Activated CD8-positive, alpha-beta memory T cell treated with anti-CD3 and anti-CD28 coated beads, Interleukin-2, amount 50 U/mL, for 48 hours (primary cell): ENCODE measurements at places on chromosomes 2 and 18.

DNA sequence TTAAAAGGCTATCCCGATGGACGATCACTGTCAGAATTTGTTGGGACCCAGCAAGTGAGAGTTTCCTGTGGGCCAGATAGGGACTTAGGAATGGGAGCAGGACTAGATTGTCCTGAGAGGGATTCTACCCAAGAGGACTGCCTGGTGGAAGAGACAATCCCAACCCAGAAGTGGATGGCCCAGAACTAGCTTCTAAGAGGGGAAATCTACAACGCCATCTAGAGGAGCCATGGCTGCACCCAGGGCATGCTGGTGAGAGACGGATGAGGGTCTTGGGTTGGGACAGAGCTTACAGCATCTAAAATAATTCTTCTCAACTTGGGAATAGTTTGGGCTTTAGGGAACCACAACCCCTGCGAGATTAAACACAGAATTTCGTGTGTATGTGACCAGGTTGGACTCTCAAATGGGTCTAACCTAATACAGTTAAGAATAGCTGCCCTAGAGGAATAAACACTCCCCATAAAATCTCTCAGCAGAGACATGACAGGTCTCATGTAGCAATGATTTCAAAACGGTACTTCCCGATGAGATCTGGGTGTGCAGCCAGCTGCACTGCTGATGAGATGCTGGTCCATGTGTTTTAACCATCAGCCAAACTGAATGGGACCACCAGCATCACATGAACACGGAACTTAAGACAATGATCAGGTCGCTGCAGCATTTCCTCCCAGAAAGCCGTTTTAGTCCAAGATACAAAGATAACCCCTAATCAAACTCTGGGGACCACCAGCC, 50.8 kb downstream of the CCBE1 start:
- DNase-seq = no peak

GRCh38 chr18:78242806-78243205, 736.8 kb upstream of the SALL3 start:
- no peak for DNase-seq

DNA sequence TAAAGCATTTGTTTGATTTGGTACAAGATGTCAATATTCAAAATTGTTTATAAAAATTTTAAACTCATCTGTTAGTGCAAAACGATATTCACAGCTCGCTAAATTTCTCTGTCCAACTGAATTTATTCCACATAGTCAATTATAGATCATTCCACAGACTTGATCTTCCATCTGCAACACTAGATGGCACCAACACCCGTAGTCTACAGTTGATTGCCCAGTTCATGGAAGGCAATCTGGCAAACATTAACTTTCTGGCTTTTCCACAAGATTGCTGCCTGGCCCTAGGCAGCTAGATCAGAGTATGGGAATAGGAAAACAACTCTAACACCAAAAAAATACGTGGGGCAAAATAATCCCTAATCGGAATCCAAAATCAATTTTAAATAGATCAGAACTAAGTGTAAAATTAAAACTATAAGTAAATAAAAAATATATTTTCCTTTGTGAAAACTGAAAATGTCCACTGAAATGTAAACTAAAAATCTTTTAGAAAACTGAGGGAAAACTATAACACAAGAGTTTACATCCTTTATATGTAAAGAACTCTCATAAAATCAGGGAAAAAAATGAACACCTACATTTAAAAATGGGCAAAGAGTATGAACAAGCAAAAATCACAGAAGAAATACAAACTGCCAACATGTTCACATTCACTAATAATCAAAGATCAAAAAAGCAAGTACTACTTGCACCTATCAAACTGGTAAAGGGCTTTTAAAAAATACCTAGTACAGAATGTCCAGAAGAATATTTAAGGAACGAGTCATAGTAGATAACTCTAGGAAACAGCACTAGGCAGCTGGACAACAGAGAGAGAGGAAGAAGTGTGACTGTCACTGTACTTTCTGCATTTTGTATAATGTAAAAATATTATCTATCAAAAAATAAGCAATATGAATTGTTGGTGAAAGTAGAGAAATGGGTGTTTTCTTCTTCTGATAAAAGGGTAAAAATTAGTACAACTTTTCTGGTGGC, 35.0 kb downstream of the RTN4 start:
- no peak for DNase-seq

GRCh38 chr2:27251766-27252165, 11.1 kb downstream of the SLC30A3 start:
- no peak for DNase-seq

DNA sequence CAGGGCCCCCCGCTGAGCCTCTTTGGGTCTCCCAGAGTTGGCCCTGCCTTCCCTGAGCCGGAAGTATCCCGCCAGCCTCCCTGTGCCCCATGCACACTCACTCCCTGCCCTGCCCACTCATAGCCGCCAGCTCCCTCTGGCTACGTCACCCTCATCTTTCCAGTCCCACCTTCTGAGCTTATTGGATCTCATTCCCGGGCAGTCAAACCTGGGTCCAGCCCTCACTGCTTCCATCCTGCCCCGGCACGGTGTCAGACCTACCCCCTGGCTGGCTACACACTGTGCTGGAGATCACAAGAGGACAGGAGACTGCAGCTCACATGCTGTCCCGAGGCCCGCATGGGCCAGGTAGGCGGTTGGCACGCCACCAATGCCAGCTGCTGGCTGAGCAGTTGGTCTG, 147.2 kb downstream of the ASB1 start:
- DNase-seq = no peak

DNA sequence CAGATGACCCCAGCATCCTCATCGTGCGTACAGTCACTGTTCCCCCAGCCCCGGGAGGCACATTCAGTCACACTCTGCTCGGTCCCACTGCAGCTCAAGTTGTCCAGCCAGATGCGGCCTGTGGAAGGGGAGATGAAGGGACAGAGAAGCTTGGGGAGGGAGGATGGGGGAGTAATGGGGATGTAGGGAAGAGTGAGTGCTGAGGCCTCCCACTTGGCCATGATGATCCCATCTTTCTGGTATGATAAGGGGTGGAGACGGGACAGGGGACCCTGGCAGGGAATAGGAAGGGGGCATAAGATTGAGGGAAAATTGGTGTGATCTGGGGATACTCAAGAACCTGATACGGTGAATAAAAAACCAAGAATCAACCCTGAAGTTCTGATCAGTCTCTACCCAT, 3.5 kb downstream of the LOXL3 start:
- peak; percentile 47 for DNase-seq

GRCh38 chr2:239476029-239476756, 75.4 kb upstream of the HDAC4 start:
- no peak for DNase-seq

- DNase-seq = no peak
Measured at GRCh38 chr2:223989206-223989855, 32.1 kb downstream of the MRPL44 start.

DNA sequence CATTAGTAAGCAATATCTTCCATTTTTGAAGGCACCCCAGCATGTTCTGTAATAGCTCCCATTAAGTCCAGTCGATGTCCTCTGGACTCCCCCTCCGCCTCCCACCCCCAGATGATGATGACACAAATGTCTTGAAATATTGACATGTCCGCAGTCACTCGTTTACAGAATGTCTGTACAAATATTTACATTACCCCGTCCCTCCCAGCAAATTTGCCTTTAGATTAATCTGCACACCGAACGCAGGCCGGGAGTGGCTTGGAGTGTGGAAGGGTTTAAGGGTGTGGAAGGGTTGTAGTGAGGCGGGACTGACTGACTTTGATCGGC, 853 bp upstream of the OSBPL6 start:
- no peak for DNase-seq

- DNase-seq = no peak
Measured at GRCh38 chr2:45883603-45884000, 232.1 kb downstream of the PRKCE start.

- no peak for DNase-seq
Measured at GRCh38 chr18:63508596-63508995, 31.8 kb downstream of the SERPINB5 start.

DNA sequence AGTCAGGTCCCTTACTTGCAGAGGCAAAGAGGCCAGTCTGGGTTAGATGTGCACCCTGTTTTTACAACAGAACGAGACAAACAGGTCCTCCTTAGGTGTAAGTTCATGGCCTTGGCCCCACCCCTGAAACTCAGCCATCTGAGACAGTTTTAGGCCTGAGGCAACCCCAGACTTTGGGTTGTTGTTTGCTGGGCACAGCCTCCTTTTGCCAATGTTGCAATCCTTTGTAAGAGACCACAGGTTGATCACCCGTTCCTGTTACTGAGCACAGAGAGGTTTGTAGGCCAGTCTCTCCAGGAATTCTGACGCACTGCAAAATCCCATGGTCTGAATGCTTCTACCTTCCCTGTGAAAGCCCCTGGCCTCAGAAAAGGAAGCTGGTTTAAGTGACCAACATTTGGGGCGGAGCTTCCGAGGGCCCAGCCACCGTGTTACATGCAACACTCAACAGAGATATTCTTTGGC, 15.5 kb upstream of the IL1RN start:
- DNase-seq = no peak

DNA sequence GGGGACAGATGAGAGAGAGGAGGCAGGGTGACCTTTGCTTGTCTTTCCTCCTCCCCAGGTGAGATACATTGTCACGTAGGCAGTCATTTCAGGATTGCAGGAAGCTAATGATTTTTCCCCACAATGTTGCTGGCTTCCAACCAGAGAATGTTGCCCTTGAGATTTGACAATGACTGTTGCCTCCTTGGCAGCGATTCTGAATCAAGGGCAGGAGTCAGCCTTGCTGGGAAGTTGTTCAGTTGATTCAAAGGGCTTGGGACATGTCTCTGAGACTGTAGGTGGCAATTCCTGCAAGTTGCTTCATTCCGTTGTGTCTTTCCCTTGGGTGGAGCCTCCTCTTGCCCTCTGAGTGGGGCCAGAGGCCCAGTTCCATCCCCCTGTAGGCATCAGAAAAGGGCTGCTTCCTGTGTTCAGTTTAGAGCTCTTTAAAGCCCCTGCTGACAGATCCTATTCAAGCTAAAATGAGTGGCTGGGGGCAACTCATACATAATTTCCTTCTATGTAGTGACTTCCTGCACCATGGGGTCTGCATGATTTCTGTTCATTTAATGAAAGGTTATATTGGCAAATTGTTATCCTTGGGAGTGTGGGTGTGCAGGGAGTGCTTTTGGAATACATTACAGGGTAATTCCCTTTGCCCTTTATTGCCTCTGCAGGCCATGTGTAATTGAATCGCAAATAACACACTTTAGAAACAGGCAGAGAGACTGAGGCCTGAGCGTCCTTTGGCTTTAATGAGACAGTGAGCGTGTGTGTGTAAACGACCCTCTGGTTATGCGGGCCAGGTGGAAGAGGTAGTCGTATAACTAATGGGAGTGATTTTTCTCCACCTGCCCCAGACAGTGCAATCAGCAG, 52.4 kb downstream of the GPR39 start:
- DNase-seq = no peak

DNA sequence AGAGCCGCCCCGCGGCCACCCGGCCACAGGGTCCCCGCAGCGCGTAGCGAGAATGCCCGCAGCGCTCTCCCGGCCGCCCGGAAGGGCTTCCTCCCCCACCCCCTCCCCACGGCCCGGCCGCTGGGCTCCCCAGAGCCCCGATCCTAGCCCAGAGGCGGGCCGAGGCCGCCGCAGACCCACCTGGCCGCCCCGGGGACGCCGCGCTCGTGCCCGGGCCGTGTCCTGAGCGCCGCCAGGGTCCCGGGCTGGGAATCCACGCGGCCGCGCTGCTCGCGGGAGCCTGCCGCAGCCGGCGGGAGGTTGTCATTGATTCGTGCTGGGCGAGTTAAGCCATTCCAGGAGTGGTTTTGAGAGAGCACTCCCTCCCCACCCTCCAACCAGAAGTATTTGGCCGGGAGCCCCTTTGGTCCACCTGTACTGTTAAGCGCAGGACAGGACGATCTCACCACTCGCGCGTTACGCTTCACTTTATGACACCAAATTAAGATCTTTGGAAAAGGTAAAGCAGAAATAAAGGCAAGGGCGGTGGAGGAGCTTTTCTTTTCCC, 206.4 kb upstream of the SMAD2 start:
- no peak for DNase-seq

DNA sequence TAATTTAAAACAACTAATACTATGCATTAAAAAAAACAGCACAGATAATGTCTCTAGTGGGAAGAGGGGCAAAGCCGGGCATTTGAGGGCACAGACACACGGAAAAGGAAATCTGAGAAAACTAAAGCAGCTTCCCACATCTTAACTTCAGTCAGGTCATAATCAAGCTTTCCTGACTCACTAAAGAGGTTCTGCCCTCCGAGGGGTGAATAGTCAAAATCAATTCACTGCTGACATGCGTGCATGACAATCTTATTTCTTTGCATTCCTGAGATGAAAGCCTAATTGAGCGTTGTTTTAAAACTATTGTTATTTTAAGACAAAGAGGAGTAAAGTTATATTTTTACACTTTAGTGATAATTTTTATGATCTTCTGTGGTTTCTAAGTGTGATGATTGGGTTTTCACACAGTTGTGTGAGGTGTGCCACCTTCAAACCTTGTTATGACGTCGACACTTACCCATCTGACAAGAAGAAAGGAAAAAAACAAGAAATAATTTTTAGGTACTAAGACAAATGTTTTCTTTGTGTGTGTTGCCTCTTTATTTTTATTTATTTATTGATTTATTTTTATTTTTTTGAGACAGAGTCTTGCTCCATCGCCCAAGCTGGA, 90.9 kb downstream of the GATA6 start:
- DNase-seq = no peak

DNA sequence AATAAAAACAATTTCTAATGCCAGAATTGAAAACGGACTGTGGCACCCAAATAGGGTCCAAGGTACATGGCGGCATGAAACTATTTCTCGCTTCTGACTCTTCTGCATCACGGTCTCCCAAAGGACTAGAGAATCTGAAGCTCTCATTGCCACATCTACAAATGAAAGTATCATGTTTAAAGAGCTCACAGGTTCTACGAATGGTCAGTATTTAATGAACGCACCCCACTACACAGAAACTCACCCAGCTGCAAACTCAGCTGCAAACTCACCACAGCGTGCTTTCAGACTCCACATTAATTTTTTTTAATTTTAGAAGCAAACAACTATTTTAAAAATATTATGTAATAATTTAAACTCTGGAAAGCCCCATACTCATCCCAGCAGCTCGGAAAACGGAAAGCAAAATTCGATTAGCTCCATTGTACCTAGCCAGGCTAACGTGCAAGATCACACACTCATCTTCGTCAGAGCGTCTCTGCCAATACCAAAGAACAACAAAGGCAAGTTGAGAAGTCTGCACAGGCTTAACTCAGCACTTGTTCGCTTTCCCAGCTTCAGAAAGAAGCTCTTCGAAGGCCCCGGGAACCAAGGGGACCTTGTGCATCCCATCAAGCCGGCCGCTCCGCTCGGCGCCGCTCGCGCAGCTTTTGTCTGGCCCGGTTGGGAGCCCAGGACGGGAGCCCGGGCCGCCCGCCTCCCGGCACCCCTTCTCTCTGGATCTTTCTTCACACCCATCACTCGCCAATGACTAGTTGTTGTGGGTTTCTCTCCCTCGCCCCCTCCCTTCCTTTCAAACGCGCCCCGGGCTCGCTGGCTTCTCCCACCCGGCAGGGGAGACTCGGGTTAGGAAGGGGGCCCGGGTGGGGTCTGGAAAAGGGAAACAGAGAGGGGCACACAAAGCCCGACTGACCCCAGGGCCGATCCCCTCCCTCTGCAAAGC, 785 bp downstream of the CLASP1 start:
- peak; percentile 79 for DNase-seq
